Stimulated activated CD8-positive, alpha-beta memory T cell treated with anti-CD3 and anti-CD28 coated beads, Interleukin-4, amount 100 ng/mL, for 4 hours (primary cell): ENCODE measurements at places on chromosomes 3 and 15.

DNA sequence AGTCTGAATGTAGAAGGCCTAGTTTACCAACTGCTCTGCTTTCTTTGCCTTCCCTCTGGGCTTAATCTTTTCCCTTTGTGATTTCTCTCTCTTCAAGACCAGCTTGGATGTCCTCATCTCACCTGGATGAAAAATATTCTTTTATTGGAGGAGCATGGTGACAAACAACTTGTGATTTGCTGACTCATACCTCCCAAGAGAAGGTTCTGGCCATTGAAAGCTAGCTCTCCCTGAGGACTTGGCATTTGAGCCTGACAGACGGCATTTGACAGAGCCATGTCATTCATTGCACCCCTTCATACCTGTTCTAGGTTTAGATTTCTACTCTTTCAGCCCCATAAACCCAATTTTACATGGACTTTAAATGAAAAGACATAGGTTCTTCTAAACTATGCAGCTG lies 33.3 kb downstream of the ATG7 start:
- no peak for DNase-seq

DNA sequence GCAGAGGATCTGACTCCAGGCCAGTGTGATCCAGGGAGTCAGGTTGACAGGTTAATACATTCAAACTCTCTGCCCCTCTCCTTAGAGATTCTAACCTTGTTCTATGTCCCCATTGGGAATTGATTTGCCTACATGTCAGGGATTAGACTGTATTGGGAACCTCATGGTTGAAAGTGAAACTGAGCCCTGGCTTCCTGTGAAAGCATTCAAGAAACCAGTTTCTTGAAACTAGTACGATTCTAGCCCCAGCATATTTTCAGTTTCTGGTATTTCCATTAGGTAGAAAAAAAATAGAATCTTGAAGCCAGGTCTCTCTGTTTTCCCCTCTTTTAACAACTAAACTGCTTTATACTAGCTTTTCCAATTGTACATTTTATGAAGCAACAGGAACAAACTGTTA lies 140.4 kb upstream of the ABI3BP start:
- no peak for DNase-seq

GRCh38 chr15:52164631-52165265 lies 26.4 kb downstream of the GNB5 start:
- DNase-seq = no peak

DNA sequence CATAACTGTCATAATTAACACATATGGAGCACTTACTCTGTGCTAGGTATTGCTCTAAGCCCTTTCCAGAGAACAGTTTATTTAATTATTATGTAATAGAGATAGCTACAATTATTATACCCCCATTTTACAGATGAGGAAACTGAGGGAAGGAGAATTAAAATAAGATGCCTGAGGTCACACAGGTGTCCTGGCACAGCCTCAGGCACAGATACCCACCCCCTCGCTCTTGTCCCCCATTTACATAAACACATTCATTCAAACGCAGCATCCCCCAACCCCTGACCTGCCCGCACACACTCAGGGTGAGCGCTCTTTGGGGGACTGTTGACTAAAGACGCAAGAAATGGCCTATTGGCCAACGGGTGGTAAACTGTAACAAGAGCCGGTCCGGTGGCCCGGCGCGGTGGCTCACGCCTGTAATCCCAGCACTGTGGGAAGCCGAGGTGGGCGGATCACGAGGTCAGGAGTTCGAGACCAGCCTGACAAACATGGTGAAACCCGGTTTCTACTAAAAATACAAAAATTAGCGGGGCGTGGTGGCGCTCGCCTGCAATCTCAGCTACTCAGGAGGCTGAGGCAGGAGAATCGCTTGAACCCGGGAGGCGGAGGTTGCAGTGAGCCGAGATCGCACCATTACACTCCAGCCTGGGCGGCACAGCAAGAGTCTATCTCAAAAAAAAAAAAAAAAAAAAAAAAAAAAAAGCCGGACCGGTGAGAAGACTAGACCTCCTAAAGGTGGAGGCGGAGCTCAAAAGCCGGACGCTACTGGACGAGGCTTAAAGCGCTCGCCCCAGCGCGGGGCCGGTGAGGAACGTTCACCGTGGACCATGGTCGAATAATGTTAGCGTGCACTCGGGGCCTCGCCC lies 1.9 kb upstream of the ISL2 start:
- DNase-seq = no peak

GRCh38 chr15:69078638-69079037 lies 64.1 kb downstream of the NOX5 start:
- no peak for DNase-seq

- DNase-seq = no peak
Observed at GRCh38 chr15:67720556-67721175, 104.6 kb upstream of the SKOR1 start.
